ENCODE measurements at places on chromosomes 7 and 10.

DNA sequence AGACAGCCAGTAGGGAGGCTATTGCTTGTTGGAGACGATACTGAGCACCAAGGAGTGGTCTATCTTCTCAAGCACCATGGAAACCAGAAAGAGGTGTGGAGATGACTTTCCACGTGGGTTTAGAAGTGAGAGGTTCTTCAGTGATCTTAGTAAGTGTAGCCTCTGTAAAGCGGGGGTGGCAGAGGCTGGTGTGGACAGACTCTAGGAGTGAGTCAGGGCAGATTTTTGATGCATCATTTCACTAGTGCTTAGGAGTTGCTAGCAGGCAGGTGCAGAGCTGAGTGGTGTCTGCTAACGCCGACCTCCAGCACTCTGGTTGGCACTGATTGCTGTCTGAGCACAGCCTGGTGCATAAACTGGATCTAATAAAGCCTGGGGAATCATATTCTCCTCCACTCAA lies 78.4 kb upstream of the ADO start:
- DNase-seq, result no peak

DNA sequence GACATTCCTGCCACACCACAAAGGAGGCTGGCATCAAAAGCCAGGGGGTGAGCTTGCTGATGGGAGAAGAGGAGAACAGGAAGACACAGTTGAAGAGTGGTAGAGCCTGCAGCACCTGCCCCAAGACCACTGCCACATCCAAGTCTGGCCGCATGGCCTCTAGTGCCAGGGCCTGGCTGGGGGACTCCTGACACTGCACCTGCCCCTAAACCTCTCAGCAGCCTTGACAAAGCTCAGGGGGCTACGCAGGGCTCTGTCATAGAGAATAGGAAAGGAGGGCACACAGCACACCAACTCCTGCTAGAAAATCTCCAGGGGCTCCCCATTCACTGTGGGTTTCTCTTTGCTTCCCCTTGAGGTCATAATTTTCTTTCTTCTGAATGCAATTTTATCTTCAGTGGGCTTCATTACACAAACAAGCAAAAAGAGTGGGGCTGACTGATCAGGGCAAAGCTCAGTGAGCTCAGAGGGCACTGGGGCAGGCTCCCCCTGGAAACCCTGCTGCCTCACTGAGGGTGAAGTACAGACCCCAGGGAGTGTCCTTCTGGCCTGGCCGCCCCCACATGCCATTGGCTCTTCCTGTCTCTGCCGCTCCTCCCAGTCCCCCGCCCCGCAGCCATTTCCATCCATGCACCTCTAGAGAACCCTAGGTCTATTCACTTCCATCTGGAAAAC lies 37.2 kb downstream of the VOPP1 start:
- no peak for DNase-seq

- DNase-seq, result no peak
Measured at GRCh38 chr7:33233659-33234058, 104.3 kb downstream of the BBS9 start.

DNA sequence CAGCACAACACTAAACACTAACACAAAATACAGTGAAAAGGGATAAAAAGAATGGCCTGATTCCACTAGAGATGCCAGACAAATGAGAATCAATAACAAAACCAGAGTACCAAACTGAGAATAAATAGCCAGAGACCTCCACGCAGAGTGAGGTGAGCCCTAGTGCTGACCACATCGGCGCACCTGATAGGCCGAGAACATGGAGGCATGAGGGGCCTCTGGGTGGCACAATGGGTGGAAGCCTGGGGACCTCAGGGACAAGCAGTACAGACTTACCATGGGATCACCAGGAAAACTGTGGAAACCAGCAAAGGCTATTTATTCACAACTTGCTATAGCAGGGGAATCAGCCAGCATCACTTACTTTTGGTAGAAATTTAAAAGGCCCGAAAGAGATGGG lies 1.8 kb upstream of the CSGALNACT2 start:
- DNase-seq, result no peak

DNA sequence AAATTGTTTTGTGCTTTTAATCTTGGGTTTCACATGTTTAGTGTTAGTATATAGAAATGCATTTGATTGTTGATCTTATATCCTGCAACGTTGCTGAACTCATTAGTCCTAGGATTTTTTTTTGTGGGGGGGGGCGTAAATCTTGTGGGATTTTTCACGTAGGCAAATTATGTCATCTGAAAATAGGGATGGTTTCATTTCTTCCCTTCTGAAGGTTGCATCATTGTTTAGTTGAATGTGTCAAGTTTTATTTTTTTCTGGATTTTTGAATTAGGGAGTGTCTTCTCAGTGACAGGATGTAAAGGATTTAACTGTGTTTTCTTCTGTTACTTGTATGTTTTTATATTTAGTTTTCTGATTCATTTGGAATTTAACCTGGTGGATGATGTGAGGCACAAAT lies 26.7 kb downstream of the MKLN1 start:
- DNase-seq, result no peak

- DNase-seq, result no peak
Measured at GRCh38 chr10:3776796-3777571, 8.0 kb downstream of the KLF6 start.

GRCh38 chr10:59078978-59079377 lies 97.5 kb upstream of the PHYHIPL start:
- DNase-seq, result no peak

- DNase-seq, result no peak
Measured at GRCh38 chr7:21948364-21948763, 2.7 kb upstream of the CDCA7L start.
